ENCODE measurements at places on chromosomes 7 and 10. TPM values are rescaled to one million over a fixed set of nuclear protein-coding genes. Genes with fewer than 3 reads are reported as not detected.

Gene NUTM2E
- 0.19 TPM for total RNA-seq

- no peak for DNase-seq
Observed at GRCh38 chr10:22874189-22874854, 53.5 kb upstream of the ARMC3 start.

Gene TMEM176A
- 0.20 TPM for total RNA-seq

Gene UCMA
- total RNA-seq = not detected

- DNase-seq = no peak
Observed at GRCh38 chr10:129992356-129992755, 28.3 kb upstream of the EBF3 start.

Gene AS3MT
- total RNA-seq = 0.22 TPM

DNA sequence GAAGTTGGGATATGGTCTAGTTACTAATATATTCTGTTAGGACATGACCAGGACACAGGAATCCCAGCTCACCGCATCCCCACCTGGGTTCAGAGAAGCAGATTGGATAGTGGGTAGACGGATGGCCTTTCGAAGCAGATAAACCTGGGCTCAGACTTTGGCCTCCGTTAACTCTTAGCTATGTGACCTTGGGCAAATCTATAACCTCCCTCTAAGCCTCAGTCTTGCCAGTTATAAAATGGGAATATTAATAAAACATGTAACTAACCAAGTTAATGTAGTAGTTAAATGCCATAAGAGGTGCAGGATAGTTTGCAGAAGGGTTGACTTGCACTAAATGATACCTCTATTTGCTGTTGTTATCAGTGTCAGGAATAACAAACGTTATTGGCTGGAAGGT is 127.6 kb upstream of the JCAD start:
- DNase-seq = no peak

- no peak for DNase-seq
Observed at GRCh38 chr7:80941208-80941758, 22.4 kb upstream of the SEMA3C start.

Gene ASZ1
- not detected for total RNA-seq

- no peak for DNase-seq
Observed at GRCh38 chr7:79454361-79454960, 994 bp upstream of the MAGI2 start.

Gene EBLN1
- not detected for total RNA-seq

GRCh38 chr10:69996611-69997010 is 56.0 kb upstream of the MACROH2A2 start:
- DNase-seq = no peak

DNA sequence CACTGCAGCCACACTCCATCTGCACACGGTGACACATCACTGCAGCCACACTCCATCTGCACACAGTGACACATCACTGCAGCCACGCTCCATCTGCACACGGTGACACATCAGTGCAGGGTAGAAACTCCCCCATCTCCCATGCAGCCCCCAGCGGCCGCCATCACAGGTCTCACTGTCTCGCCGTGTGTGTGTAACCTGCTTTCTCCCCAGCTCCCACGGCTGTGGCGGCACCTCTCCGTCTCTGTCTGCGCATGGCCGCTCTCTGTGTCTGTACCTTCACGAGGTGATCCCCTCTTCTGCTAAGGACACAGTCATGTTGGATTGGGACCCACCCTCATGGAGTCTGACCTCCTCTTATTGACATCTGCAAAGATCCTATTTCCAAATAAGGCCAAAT is 527.4 kb downstream of the PTPRN2 start:
- no peak for DNase-seq

All from activated T-cell treated with anti-CD3 and anti-CD28 coated beads, Interleukin-2, amount 50 U/mL, for 4 hours (primary cell).